ENCODE measurements at places on chromosomes 6 and 20.
A peak's percentile ranks its signal among the peaks of the same experiment; 100 is the strongest.

DNA sequence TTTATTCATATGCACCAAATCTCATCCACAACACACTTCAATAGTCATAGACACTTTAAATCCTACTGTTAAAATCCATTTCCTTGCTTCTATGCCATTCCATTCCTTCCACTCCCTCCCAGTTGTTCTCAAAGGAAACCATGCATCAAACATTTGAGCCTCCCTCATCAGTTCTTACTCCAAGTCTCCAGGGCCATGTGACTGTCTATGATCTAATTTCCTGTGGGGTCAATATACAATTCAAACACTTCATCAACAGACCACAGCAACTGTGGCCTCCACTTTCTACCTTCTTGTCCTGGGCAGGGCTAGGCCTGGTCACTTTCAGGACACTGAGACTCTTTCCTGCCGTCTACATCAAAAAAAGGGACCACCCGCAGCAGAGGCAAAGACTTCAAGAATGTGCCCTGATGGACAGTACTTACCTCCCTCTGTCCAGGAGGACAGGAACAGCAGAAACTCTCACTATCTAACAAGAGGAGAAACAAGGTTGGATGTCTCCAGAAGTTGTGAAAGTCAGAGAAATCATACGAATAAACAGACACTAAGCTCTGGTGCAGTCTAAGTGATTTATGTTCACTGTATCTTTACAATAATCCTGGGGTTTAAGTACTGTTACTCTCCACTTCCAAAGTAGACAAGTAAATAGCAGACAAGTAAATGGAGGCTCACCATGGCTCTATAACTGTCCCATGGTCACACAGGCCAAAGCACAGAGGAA lies 160.2 kb downstream of the QRSL1 start:
- no peak for DNase-seq

DNA sequence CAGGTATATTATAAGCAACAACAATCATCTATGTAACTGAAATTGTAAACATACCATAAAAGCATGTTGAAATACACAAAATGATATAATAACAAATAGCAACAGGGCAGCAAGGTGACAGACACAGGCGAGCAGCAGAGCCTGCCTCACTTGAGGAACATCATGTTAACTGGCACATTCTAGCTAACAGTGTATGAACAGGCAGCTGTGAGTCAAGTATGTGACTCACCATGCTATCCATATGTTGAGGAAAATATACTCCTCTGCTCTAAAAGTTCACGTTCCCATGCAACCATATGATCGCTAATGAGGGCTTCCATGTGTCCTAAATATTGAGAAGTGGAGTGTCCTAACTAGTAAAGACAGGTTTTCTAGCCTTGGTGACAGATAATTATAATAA lies 18.4 kb downstream of the SERAC1 start:
- peak; percentile 15 for DNase-seq

GRCh38 chr6:152026291-152026690 lies 218.8 kb downstream of the ESR1 start:
- DNase-seq, result no peak

- no peak for DNase-seq
Observed at GRCh38 chr6:150201772-150202329, 59.0 kb downstream of the PPP1R14C start.

Data from AG08395 (cell line).